ENCODE measurements at places on chromosomes 1 and 21.

- no peak for DNase-seq
These were observed 33.6 kb upstream of the RAB4A start for GRCh38 chr1:229237320-229237719.

- DNase-seq: no peak
These were observed 53.3 kb downstream of the TEX35 start for GRCh38 chr1:178566187-178566586.

DNA sequence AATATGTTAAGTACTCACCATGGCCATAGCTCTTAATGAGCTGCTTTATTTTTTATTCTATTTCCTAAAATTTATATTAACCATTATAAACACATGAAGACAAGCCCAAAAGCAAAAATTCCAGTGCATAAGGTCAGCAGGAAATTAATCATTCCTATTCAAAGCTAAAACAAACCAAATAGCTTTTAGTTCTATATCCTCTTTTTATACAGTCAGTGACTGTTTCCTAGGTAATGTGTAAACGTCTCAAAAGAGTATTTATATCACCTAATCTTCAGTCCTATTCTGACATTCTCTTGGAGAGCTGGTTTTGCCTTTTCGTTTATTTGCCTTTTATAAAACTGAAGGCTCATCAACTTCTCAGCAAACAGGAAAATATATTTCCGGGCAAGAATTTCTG is 4.2 kb downstream of the GOLPH3L start:
- DNase-seq: no peak

- no peak for DNase-seq
These were observed 802.8 kb upstream of the CXADR start for GRCh38 chr21:16709866-16710550.

- peak; percentile 17 for DNase-seq
These were observed 51.1 kb downstream of the CD247 start for GRCh38 chr1:167467126-167467710.

DNA sequence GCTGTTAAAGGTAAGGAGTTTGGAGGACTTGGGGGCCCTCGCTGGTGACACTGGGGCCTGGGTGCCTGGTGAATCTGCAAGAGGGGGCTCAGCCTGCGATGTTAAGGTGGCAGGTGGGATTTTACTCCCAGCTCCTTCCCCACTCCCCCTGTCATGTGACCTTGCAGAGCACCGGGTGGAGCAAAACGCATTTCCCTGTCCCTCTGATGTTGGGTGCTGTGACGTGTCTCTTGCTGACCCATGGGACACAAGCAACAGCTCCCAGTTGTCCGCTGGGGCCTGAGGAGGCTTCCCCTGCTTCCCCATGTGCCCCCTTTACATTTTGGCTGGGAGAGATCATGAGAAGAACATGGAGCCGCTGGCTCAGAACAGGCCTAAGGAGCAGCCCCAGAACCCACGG is 319.0 kb downstream of the MATN1 start:
- no peak for DNase-seq

- no peak for DNase-seq
These were observed 13.8 kb downstream of the RXRG start for GRCh38 chr1:165431079-165431478.

DNA sequence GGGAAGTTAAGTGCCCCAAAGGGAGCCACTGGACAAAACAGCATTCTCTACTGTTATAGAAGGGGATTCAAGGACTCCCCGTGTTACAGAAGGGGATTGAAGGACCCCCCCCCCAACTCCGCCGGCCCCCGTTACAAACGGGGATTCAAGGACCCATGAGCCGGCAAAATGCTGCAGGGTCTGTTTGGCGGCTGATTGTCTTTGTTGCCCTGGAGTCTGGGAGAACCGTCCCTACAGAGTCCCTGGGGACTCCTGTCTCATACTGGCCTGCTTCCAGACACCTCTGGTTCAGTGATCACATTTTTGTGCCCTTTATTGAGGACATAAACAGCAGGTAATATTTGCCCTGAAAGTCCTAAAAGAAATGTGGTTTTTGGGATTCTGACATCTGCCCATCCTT is 96.4 kb downstream of the SYF2 start:
- no peak for DNase-seq

- DNase-seq: no peak
These were observed 162.7 kb downstream of the ZNF648 start for GRCh38 chr1:181898773-181899172.

DNA sequence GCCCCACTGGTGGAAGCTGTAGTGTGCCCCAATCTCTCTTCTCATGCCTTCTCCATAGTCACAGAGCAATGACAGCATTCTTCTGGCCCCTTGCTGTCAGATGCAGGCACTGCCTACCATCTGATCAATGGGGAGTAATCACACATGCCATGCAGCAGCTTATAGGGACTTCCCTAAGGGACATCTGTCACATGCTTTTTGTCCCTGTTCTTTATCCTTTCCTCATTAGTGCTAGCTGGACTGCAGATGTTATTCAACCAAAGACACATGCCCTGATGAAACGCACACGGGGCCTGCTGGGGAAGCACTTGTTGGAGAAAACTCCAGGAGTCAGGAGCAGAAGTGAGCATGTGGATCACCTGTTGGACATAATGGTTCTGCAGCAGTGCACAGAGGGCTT is 108.7 kb downstream of the KCNJ15 start:
- no peak for DNase-seq

- no peak for DNase-seq
These were observed 44.8 kb downstream of the SNX7 start for GRCh38 chr1:98706173-98706843.

- no peak for DNase-seq
These were observed 512.0 kb upstream of the ADGRL2 start for GRCh38 chr1:81288689-81289088.

DNA sequence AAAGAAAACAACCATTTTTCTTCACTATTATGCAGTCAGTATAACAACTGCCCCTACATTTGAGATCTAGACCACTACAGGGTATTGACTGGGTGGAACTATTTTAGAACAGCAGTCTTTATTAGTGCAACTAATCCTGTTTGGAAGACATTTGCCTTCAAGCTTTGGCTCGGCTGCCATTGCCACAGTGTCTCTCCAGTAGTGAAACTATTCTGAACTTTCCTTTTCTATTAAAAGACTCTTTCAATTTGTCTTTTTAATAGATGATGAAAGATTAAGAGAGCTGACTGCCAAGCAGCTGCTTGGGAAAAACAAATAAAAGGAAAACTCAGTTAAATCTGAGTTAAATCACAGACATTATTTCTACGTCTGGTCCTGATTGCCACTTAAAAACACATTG is 49.3 kb downstream of the LPGAT1 start:
- no peak for DNase-seq

DNA sequence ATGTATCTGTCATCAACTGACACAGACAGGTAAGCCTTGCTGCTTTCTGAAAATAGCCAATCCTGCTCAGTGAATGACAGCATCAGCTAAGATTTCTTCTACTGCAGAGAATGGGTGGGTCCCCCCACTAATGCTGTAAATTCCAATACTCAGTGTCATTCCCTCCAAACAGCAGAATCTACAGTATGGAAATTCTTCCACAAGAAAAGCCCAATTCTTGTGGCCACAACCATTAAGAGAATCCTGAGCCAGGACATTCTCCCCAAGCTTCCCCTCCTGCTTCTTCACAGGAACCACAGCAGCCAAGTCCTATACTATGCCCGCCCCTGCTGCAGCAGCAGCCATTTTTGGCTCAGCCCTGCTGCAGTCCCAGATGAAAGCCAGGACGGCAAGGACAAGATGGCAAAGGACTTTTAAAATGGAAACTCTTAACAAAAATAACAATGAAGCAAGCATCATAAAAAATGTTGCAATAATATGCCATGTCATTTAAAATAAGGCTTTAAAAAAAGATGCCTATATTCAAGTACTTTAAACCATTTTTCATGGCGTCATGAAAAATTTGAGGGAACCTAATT is 26.8 kb downstream of the EIF4G3 start:
- no peak for DNase-seq

- no peak for DNase-seq
These were observed 19.7 kb upstream of the DIPK1A start for GRCh38 chr1:92980732-92981647.

- DNase-seq: no peak
These were observed 133.6 kb downstream of the GDAP2 start for GRCh38 chr1:117795792-117796191.

DNA sequence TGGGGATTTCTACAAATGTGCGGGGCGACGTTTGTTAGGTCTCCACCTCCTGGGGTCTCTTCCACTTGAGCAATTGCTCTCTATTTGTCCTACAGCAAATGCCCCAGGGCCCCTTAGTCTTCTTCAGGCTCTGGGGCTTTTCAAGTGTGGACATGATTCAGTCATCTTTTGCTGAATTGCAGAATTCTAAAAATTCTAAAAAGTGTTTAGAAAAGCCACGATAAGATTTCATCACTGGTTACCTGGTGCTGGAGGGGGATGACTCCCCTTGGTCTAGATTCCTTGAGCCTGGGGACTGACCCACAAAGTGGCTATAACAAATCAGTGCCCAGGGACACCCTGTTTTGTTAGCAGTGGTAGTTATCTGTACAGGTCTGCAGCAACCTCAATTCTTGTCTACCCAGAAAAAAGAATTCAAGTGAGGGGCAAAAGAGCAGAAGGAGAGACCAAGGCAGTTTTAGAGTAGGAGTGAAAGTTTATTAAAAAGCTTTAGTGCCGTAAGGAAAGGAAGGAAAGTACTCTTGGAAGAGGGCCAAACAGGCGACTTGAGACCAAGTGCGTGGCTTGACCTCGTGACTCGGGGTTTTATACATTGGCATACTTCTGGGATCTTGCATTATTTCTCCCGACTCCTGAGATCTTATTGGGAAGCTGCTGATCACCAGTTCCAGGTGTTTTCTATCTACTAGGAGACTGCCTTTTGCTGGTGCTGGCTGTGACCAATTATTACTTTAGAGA is 25.2 kb downstream of the PROK1 start:
- DNase-seq: no peak

GRCh38 chr1:17404034-17404684 is 32.2 kb downstream of the PADI6 start:
- DNase-seq: no peak

- DNase-seq: no peak
These were observed 633 bp downstream of the THEMIS2 start for GRCh38 chr1:27872802-27873551.

GRCh38 chr1:64922336-64922735 is 44.0 kb downstream of the JAK1 start:
- DNase-seq: no peak

Measured in activated naive CD4-positive, alpha-beta T cell (primary cell).